ENCODE measurements at places on chromosomes 7 and 10. TPM values are rescaled to one million over a fixed set of nuclear protein-coding genes. Genes with fewer than 3 reads are reported as not detected.
A peak's percentile ranks its signal among the peaks of the same experiment; 100 is the strongest.

GRCh38 chr10:69628891-69629290 is 1.2 kb upstream of the FAM241B start:
- H3K27me3 ChIP-seq = peaks cover 13% of the 10 kb centered on the region
- no peak overlapping the region for H3K4me3 ChIP-seq
- peaks cover 3% of the 10 kb centered on the region for H3K4me1 ChIP-seq

- no peak overlapping the region for H3K27ac ChIP-seq
- H3K4me1 ChIP-seq = no peaks in the 10 kb centered on the region
- H3K36me3 ChIP-seq = no peaks in the 10 kb centered on the region
- no peak overlapping the region for H3K4me3 ChIP-seq
- H3K27me3 ChIP-seq = no peaks in the 10 kb centered on the region
These were observed 184.9 kb upstream of the SEMA3A start for GRCh38 chr7:84379446-84379845.

- H3K4me3 ChIP-seq = no peak overlapping the region
- H3K4me1 ChIP-seq = peaks cover 6% of the 10 kb centered on the region
- H3K36me3 ChIP-seq = no peaks in the 10 kb centered on the region
- no peak overlapping the region for H3K27ac ChIP-seq
- peaks cover 8% of the 10 kb centered on the region for H3K27me3 ChIP-seq
These were observed 84.4 kb downstream of the SLIT1 start for GRCh38 chr10:97101166-97101940.

Gene PRPS1L1
- not detected for total RNA-seq

Gene LIPF
- 18,610 TPM for total RNA-seq

GRCh38 chr7:29988424-29989256 is 961 bp downstream of the SCRN1 start:
- no peaks in the 10 kb centered on the region for H3K36me3 ChIP-seq
- peaks cover 16% of the 10 kb centered on the region for H3K4me1 ChIP-seq
- DNase-seq = peak; percentile 50
- peak overlapping the region; percentile 67 for H3K4me3 ChIP-seq
- peak overlapping the region; percentile 96 for H3K27ac ChIP-seq
- no peaks in the 10 kb centered on the region for H3K27me3 ChIP-seq

DNA sequence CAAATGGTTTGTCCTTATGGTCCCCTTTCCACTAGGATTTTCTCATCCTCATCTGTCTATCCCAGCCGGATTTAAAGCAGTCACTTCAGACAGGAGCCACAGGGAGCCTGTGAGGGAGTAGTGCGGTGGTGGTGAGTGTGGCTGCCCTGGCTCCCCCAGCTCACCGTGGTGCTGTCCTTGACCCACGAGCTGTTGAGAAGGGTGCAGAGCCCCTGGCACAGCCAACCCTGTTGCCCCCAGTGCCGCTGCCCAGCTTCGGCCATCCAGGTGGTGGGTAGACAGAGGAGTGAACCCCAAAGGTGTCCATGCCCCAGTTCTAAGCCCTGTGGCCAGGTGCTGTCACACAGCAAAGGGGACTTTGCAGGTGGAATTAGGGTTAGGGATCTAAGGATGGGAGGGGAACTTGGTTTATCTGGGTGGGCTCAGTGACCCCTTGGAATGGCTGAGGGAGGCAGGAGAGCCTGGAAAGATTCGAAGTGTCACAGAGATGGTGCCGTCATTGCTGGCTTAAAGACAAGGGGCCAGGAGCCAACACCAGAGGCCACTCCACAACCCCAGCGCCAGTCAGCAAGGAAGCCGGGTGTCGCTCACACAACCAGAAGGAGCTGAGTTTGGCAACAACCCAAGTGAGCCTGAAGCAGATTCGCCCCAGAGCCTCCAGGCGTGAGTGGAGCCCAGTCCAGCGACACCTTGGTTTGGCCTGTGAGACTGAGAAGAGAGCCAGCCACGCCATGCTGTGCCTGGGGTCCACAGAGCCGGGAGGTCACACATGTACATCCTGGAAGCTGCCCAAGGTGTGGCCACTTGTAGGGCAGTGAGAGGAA is 142.4 kb downstream of the ADCY1 start:
- no peak overlapping the region for H3K4me3 ChIP-seq
- H3K4me1 ChIP-seq = no peaks in the 10 kb centered on the region
- H3K27me3 ChIP-seq = no peaks in the 10 kb centered on the region
- H3K36me3 ChIP-seq = no peaks in the 10 kb centered on the region
- H3K27ac ChIP-seq = no peak overlapping the region
- DNase-seq = no peak

DNA sequence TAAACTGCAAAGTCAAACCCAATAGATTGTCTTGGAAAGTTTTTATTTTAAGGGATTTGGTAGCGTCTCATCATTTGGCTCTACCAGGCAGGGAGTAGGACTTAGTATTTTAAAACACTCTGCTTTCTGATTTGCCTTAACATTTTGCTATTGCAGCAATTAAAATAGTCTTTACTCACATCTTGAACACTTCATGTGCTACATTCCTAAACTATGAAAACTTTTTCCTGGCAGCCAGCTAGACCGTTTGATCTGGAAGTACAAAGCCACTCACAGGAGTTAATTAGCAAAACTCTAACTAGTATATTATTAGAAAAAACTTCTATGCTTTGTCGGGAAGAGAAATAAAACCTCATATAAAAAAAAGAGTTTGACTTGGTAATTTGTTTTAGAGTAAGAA is 111.4 kb downstream of the TFPI2 start:
- no peak overlapping the region for H3K27ac ChIP-seq
- H3K4me3 ChIP-seq = no peak overlapping the region
- no peaks in the 10 kb centered on the region for H3K27me3 ChIP-seq

DNA sequence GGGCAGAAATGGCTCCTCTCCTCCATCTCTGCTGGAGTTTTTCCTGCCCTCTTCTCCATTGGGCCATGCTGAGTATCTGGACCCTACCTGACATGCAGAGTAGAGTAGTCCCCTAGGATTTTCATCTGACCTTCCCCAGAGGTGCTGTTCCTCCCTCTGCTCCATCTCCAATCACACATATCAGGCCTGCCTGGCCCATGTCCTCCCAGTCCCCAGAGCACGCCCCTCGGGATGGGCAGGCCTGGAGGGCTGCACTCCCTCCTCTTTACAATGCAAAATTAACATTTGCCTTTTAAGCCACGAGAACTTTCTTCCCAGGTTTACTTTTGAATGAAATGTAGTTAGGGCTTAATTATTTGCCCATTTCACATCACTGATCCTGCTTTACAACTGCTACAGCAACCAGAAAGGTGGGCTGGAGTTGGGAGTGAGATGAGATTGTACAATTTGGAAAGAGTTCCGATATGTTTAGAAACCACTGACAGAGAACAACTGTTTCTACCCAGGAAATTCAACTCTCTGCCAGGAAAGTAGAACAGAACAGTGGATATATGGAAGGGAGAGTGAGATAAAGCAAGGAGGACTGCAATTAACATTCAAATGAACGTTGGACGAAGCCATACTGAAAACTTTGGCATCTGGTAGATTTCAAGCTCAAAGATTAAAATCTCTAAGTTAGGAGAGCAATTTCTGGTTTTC is 184.0 kb upstream of the HABP2 start:
- no peaks in the 10 kb centered on the region for H3K27me3 ChIP-seq
- H3K4me3 ChIP-seq = no peak overlapping the region
- no peaks in the 10 kb centered on the region for H3K4me1 ChIP-seq

Gene UTF1
- not detected for total RNA-seq

Gene GPR26
- not detected for total RNA-seq

Gene CHAT
- total RNA-seq = not detected

Gene CDHR3
- 14.3 TPM for total RNA-seq
